Activated T-helper 17 cell treated with anti-CD3 and anti-CD28 coated beads, Interleukin-2, amount 50 U/mL, for 72 hours (primary cell): ENCODE measurements at places on chromosomes 4 and X.

DNA sequence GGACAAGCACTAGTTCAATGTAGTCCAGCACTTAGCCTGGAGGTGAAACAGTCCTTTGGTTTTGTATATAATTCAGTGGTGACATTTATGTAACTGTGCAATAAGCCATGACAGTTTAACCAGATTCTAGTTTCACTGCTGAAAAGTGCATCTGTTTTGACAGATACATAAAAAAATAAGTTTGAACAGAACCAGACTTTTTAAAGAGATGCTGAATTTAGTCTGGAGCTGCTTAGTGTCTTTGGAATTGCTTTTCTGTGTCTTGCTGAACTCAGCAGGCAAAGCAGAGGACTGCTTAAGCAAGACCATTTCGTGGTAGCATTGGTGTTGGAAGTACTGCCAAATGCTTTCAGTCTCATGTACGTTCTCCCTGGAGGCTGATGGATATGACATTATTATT is 393.5 kb downstream of the MAPK10 start:
- no peak for ATAC-seq

DNA sequence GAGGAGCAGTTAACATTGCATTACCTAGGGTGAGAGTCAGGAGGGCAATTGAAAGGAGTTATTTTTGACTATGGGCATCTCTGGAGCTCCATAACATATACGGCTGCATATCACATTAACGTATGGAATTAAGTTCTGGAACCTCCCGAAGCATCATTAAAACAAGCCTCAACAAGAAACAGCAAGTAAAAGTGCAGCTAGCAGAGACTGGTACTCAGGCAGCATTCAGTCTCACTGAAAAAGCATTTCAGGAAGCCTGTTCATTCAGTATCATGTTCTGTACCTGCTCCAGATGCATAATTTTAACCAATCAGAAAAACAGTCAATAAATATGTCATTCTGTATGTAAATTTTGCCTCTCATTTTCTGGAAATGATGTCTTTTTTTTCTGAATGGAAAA is 299.6 kb downstream of the EPHA5 start:
- no peak for ATAC-seq

- no peak for ATAC-seq
These were observed 209.2 kb downstream of the GLUD2 start for GRCh38 chrX:121256647-121257046.

DNA sequence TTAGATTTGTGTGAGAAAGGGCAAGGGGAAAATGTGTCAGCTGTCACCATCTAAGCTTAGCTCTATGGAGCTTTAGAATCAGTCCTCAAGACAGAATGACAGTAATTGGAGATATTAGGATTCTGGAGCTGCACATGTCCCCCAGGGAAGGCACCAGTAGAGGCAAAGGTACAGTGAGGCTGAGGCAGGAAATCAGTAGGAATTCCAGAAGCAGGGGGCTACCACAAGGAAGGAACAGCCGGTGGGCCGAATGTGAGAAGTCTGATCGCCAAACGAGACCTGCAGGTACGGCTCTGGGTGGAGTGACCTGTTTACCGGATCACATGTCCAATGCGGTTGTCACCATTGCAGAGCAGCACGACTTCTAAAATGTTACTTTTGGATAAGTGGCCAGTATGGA is 52.6 kb downstream of the RNF150 start:
- ATAC-seq = no peak

GRCh38 chr4:75371915-75372314 is 142.3 kb downstream of the RCHY1 start:
- ATAC-seq = no peak

DNA sequence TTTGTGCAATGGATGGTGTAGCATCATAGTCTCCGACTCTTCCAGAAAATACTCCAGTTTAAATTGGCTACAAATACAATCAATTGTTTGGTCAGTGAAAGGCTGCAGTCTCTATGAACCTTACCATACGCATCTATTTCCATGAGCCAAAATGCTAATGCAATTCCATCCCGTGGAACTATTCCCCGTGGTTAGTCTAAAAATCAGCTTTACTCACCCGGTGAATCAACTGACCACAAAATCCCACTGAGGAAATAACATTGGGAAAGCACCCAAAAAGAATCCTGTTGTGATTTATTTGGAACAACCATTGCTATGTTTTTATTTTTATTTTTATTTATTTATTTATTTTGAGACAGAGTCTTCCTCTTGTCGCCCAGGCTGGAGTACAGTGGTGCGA is 87.1 kb downstream of the DHX15 start:
- no peak for ATAC-seq

DNA sequence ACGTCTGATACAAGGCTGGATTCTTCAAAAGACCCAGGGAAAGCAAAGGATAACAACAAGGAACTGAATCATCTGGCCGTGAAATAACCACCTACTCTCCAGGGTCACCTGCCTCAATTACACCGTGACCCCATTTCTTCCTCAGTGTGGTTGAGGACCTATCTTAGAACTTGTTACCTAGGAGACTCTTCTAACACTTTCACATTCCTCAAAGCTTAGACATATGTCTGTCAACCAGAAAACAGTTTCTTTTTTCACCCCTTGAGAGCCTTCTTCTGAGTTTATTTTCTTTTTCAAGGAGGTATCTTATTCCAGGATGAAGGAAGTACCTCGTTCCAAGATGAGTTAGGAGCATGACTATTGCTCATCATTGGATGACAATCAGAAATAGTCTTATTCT is 337.8 kb downstream of the ARHGAP24 start:
- ATAC-seq = no peak
